ENCODE measurements at places on chromosomes 2 and 18. TPM values are rescaled to one million over a fixed set of nuclear protein-coding genes. Genes with fewer than 3 reads are reported as not detected.

MBOAT2 gene
- total RNA-seq: 114 TPM

AP1S3 gene
- 8.8 TPM for total RNA-seq

IGFBP2 gene
- 98.7 TPM for total RNA-seq

RAB27B gene
- total RNA-seq: 118 TPM

NT5DC4 gene
- not detected for total RNA-seq

CRACDL gene
- total RNA-seq: 3.7 TPM

CACNB4 gene
- 67.8 TPM for total RNA-seq

TEKT4 gene
- total RNA-seq: 2.5 TPM
